ENCODE measurements at places on chromosomes 11 and 22.

GRCh38 chr22:48593551-48593950, 1234.1 kb downstream of the BRD1 start:
- DNase-seq, result no peak

GRCh38 chr11:69037544-69037943, 11.2 kb upstream of the TPCN2 start:
- DNase-seq, result no peak

DNA sequence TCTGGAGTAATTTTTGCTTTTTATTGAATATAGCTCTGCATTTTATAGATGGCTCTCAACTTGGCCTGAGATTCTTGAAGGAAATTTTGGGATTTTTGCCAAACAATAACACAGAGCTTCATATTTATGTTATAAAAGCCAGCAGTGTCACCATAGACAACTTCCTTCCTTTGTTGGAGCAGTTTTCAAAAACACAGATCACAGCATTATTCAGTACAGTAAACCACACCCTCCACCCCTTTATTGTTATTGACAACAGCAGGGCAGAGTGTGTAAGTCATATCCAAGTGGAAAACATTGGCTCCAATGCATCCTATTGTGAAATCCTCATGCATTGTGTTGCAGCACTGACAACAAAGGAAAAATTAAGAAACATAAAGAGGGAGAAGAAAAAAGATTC, 62.6 kb upstream of the PRSS23 start:
- DNase-seq, result no peak

DNA sequence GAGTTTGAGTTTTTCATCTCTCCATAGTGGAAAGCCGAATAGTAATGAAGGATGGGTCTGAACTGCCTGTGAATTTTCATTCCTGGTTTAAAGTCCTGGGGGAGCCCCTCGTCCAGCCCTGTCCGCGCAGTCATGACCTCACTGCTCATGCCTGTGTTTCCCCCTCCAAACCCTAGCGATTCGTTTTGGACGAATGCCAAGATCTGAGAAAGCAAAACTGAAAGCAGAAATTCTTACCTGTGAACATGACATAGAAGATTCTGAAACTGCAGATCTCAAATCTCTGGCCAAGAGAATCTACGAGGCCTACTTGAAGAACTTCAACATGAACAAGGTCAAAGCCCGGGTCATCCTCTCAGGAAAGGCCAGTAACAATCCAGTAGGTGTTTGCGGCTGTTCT, 30.5 kb downstream of the CDPF1 start:
- DNase-seq, result no peak

DNA sequence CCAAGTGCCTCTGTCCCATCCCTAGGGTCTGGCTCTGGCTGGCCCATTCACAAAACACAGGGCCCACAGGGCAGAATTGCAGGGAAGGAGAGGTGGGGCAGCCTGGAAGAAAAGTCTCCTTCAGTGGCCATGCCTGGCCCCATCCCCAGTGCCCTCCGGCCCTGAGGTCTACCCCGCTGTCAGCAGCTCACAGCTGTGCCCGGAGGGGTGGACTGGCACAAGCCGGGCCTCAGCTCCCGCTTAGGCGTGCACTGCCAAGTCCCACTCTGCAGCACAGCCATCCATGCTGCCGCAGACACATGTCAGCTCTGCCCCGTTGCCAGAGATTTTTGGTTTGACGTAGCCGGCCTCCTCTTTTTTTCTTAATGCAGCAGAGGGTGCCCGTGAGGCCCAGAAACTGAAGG, 3.9 kb upstream of the SCN2B start:
- DNase-seq, result no peak

Data from NCI-H146 (cell line).